ENCODE measurements at places on chromosomes 16 and 17.
A peak's percentile ranks its signal among the peaks of the same experiment; 100 is the strongest.

GRCh38 chr17:81509972-81510784 lies 2.4 kb downstream of the ACTG1 start:
- DNase-seq: peak; percentile 29

DNA sequence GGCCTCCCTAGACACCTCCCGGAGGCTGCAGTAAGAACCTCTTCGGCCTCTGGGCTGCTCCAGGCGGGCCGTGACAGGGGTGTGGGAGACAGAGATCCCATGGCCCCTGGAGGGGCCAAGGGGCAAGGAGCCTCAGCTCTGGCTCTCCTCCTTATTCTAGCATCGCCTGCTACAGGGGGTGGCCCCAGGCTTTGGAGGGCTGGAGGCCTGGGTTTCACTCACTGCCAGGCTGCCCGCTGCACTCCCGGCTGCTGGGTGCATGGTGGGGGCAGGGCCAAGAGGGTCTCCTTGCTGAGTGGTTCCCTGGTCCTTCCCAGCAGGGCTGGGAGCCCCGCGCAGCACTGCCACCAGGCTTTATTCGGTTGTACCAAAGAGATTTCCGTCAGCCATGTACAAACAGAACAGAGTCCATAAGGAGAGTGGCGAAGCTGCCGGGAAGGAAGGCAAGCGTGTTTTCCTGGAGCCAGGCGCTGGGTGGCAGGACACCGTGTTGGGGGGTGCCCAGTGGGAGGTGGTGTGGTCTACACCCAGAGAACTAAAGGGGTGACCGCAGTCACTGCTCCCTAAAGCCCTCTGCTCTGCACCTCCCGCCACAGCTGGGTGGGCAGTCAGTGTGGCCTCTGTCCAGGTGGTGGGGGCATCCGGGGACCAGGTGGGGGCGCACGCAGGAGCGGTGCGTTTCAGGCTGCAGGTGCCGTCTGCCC lies 2.0 kb downstream of the NPB start:
- no peak for DNase-seq

- DNase-seq: no peak
Measured at GRCh38 chr17:72219137-72219823, 98.5 kb downstream of the SOX9 start.

DNA sequence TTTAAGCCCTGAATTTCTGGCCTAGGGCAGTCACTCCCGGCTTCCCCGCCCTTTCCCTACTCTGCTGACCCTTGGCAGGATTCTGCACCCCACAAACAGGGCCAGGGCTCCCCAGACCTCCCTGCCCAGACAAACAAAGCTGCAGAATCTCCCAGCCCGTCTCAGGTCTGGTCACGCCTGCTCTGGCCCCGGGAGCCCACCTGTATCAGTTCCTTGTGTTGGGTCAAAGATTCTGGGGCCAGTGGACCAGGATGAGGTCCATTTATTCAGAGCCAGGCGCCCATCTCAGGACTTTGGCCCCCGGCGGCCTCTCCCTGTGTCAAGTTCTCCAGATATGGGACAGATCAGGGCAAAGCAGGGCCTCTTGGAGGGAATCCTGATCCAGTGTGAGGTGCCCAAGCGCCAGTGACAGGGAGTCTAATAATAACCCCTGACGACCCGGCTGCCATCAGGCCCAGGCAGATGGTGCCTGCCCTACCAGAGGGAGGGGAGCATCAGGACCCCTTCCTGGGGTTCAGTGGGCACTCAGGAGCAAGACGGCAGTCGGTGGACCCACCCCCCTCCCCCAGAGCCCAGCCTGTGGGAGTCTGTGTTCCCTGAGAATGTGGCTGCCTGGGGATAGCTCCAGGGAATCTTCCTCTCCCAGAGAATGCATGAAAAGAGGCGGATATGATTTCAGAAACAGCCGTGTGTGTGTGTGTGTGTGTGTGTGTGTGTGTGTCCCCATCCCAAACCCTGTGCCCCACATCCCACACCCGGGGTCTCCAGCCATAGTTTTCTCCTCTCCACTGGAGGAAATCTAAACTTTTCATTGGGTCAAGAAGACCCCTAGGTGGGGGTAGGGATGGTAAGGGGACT lies 1.3 kb downstream of the TTYH2 start:
- DNase-seq: no peak

DNA sequence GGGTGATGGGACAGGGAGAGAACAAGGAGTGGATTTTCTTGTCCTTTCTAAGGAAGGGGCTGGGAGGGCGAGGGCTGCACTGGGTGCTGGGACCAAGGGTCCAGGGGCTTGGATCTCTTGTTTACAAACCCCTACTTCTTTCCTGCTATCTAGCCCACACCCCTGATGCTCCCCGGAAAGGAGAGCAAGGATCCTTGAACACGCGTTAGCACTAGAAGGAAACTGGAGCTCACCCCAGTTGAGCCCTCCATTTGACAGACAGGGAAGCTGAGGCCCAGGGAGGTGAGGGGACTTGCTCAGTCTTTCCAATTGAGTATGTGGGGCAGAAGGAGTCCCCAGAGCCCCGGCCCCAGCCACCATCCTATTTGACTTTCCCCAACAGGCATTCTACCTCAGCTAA lies 4.6 kb upstream of the ITGAE start:
- DNase-seq: no peak

- no peak for DNase-seq
Measured at GRCh38 chr16:81590714-81591544, 146.3 kb downstream of the CMIP start.

DNA sequence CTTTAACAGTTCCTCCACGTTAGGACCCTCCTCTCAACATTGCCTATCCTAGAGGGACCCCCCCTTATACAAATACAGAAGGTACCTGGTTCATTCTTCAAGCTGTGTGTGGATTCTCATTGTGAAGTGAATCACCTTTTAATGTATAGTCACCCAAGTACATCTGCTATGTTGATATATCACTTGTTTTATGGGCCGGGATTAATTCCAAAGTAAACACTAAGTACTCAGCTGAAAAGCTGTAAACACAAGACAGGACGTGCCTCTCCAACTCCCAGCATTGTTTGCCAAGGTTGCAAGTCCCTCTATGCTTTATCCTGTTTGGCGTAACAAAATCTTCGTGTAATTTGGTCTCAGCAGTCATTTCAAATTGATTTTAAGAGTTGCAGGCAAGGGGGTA lies 123.6 kb downstream of the RBFOX1 start:
- no peak for DNase-seq

- DNase-seq: no peak
Measured at GRCh38 chr16:10920726-10921427, 21.4 kb downstream of the DEXI start.

DNA sequence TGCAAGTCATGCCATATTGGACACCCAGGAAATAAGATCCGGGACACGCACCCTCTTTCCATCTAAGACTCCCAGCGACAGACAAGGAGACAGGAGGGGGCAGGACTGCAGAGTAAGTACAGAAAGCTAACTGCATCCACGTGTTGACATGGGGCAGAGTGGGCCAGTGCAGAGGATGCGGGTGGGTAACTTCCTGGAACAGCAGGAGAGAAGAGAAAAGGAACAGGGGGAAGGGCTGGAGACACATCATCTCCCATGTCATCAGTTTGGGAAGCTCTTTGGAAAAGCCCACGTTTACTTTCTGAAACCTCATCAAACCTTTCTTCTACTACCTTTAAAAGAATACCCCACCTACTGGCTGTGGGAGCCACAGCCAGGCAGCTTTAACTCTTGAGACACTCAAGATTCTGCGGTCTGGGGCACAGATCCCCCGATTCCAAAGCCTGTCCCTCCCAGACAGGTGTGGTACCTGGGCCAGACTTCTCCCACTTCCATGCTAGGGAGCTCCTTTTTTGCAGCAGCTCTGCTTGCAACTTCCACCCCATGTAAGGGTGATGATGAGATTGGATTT lies 273.5 kb upstream of the RPL38 start:
- no peak for DNase-seq

DNA sequence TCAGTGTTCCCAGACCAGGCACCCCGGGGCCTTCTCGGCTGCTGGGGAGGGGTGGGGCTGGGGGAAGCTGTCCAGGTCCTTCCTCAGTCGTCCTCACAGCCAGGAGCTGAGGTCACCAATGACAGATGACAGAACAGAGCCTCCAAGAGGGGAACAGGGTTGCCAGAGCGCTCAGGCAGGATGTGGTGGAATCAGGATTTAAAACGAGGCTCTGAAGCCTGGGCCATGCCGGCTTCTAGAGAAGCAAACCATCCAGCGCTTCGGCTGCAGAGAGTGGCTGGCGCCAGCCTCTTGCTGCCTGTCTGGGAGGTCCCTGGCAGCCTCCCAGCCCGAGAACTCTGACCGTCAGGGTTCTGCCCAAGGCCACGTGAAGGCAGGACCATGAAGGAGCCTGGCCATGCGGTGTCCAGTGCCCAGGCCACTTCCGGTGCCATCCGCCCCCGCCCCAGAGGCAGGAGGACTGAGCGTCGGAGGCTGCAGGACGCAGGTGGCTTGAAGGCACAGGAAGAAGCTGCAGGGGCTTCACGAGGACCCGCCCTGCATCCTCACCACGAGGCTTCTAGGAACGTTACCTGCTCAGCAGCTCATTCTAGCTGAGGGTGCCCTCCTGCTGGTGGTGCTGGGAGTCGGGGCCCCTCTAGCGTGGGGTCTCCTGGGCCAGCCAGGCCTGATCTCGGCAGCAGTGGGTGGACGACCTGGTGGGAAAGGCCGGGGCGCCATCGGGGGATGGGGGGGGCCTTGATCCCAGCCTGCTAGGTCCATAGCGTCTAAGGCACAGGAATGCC lies 78.5 kb downstream of the KLHDC4 start:
- no peak for DNase-seq

DNA sequence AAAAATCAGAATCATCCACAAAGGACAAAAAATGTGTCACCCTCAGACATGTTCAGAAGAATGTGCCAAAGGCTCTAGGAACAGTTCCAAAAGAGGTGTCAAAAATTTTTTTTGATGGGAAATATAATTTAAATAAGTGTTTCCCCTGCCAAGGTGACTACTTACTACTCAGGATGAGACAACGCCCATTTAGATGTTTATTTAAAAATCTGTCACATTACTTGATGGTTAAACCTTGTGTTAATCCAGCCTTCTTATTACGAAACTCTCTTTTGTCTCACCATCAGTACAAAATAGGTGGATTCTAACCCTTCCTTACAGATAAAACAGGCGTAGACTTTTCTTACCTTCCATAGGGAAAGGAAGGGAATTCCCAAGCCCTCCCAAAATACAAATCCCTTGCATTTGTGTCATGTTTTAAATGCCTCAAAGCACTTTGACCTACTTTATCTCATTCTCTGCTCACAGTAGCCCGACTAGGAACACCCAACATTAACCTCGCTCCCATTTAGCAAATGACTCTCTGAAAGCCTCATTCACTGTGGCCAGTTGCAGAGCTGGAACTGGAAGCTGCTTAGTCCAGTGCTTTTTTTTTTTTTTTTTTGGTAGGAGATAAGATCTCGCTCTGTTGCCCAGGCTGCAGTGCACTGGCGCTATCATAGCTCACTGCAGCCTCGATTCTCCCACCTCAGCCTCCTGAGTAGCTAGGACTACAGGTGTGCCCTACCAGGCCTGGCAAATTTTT lies 5.8 kb upstream of the GNA13 start:
- DNase-seq: no peak

GRCh38 chr17:38893607-38894006 lies 23.7 kb downstream of the LASP1 start:
- DNase-seq: peak; percentile 76

DNA sequence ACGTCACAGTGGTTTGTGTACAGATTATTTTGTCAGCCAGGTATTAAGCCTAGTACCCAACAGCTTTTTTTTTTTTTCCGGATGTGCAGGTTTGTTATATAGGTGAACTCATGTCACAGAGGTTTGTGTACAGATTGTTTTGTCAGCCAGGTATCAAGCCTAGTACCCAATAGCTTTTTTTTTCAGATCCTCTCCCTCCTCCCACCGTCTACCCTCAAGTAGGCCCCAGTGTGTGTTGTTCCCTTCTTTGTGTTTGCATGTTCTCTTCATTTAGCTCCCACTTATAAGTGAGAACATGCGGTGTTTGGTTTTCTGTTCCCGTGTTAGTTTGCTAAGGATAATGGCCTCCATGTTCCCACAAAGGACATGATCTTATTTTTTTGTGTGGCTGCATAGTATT lies 19.9 kb downstream of the RPTOR start:
- DNase-seq: no peak

GRCh38 chr17:33113276-33113990 lies 121.8 kb downstream of the SPACA3 start:
- DNase-seq: no peak

DNA sequence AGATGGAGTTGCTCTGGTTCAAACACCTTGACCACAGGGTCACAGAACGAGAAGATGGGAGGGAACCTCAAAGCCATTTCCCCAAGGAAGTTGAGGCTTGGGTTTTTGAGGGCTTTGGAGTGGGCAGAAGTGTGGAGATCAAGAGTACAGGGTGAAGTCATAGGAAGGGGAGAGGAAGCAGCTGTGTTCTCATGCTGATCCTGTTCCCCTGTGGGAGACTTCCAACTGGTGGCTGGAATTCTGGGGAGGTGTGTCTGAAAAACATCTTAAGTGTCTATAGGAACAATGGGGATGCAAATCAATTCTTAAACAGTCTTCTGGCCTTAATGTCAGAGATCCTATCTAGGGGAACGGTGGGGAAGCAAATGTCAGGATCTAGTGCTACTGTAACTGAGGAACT lies 38.8 kb upstream of the HSBP1 start:
- no peak for DNase-seq

GRCh38 chr17:66301367-66301863 lies 998 bp upstream of the PRKCA start:
- no peak for DNase-seq

Measured in iris pigment epithelial cell (primary cell).